ENCODE measurements at places on chromosomes 7 and 10.

DNA sequence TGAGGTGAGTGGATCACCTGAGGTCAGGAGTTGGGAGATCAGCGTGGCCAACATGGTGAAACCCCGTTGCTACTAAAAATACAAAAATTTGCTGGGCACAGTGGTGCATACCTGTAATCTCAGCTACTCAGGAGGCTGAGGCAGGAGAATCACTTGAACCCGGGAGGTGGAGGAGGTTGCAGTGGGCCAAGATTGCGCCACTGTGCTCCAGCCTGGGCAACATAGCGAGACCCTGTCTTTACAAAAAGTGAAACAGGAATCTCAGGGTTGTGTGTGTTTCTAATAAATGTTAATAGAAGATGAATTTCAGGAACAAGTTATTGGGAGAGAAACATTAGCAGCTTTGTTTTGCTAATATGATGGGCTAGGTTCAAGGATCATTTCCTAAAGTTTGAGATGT, 19.9 kb downstream of the PPP2R2D start:
- no peak for DNase-seq

GRCh38 chr10:97020452-97021400, 165.0 kb downstream of the SLIT1 start:
- no peak for DNase-seq

DNA sequence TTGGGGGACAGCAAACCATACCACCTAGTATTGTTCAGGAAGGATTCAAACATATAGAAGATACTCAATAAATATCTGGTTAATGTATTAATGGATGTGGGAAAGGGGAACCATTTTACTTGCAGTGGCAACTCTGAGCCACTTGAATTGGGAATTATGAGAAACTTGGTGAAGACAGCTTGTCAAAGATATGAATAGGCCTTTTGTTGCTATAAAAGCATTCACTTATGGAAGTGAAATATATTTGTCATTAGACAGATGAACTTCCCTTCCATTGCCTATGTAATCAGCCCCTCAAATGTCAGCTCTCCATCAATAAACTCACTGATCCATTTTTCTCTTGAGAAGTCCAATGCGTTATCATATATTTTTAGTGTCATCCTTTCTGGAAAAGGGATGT, 56.1 kb downstream of the GPR85 start:
- DNase-seq, result no peak

DNA sequence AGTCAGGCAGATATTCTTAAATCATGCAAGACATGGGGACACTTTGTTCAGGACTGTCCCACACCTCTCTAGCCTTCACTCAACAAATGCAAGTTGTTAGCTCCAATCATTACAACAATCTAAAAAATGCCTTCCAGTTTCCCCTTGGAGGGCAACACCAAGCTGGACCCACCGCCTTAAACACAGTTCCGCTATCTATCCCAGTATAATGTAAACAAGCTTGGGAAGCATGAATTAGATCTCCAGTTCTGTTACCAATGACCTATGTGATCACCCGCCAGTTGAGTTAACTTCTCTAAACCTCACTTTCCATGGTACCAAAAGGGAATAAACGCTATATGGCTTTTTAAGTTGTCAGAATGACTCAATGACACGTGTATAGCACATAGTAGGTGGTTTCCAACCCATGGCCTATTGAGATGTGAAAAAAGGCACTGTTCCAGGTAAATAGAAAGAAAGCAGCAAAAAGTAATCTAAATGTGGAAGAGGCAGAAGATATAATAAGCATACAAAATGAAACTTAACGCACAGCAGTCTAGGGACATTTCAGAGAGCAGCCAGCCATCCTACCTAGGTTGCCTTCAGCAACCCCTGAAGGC, 2.4 kb upstream of the REEP3 start:
- DNase-seq, result no peak

DNA sequence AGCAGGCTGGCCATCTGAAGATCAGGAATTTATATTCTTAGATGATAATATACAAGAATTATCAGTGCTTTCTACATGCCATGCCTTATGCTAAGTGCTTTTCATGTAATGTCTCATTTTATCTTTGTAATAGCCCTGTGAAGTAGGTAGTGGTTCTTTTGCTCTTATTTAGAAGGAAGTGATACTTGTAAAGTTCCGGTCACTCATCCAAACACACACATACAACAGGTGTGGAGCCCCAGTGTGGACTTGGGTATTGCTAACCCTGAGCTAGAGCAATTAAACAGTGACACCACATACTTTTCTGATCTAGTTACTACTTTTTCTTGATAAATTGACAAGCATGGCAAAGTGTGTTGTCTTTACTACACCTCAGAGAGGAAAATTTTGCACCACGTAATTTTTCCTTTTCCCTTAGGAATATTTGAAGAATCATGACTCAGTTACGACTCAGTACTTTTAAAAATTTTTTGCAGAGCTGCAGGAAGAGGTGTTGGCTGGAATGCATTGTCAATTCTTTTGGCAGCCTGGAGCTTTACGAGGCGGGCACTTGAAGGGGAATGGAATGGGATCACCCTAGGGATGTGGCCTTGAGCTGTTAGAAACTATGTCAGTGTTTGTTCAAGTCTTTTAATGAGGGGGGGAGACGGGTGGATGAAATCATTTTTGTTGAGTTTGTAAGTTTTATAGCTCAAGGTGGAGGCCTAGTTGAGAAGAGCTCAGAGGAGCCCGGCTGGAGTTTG, 212.5 kb upstream of the CELF2 start:
- DNase-seq, result no peak

GRCh38 chr10:30192846-30193608, 133.6 kb upstream of the JCAD start:
- no peak for DNase-seq

GRCh38 chr10:109741712-109742111, 181.6 kb downstream of the XPNPEP1 start:
- DNase-seq, result no peak

- DNase-seq, result no peak
Observed at GRCh38 chr10:5184987-5185775, at the start of gene AKR1C8. TSS of gene AKR1C8 (minus strand) at chr10:5185150. CDS start at chr10:5185104, 46 bp downstream.

DNA sequence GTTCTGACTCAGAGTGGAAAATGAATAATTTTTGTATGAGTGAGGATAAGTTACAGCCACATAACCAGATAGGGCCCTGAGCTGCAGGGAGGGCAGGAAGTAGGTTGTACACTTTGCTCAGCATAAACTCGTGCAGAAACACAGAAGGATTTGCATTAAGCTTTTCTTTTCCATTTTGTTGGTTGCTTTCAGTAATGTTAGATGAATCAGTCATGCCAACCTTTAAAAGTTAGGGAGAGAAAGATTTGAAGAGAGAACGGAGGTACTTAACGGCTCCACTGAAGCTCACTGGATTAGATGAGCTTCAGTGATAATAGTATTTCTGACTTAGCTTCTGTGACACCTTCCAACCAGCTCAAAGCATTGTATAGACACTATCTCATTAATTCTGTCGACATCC, 348.1 kb downstream of the GATA3 start:
- no peak for DNase-seq

GRCh38 chr10:71283876-71284275, 35.2 kb upstream of the SLC29A3 start:
- DNase-seq, result no peak

GRCh38 chr7:5289355-5289754, 6.6 kb downstream of the SLC29A4 start:
- DNase-seq, result no peak

DNA sequence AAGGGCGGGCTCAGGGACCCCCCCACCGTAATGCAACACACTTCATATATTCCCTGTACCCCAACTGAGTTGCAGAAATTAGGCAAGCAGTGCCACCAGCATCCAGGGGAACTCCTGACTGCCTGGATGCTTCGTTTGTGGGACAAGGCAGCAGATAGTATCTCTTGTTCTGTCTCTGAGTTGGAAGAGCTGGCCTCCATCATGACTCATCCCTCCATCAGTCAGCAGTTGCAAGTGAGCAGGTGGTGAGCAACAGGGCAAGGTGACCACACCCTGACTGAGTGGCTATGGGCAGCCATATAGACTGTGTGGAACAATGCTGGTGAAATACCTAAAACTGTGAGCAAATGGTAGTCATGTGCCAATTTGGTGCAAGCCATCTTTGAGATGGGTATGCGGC, 22.8 kb upstream of the ADAMTS14 start:
- no peak for DNase-seq

- no peak for DNase-seq
Observed at GRCh38 chr10:7480742-7481367, 70.0 kb upstream of the SFMBT2 start.

GRCh38 chr7:11082552-11083213, 109.0 kb downstream of the PHF14 start:
- DNase-seq, result no peak

DNA sequence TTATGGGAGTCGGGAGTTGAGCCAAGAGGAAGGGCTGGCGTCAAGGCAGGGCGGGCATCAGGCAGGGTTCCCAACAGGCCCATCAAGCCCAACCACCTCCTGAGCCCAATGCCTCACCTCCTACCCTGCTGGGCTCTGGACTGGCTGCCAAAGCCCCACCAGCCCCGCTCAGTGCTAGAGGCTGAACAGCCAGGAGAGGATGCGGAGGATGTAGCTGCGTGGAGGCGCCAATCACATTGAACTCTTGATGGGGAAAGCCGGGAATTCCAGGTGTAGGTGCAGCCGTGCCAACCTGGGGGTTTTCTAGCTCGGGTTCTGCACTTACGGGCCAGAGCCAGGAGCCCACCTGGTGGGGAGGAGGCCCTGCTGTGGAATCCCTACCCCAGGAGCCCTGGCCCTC, 12.9 kb downstream of the ATP5MF start:
- DNase-seq, result no peak

- DNase-seq, result no peak
Observed at GRCh38 chr10:95691281-95691680, 2.4 kb downstream of the TCTN3 start.

GRCh38 chr7:122298131-122298530, 6.4 kb downstream of the FEZF1 start:
- no peak for DNase-seq

- no peak for DNase-seq
Observed at GRCh38 chr10:113496111-113497109, 56.4 kb upstream of the HABP2 start.

- DNase-seq, result no peak
Observed at GRCh38 chr7:102444961-102445673, 11.7 kb downstream of the ORAI2 start.

- no peak for DNase-seq
Observed at GRCh38 chr7:157718303-157719007, 381.7 kb downstream of the DNAJB6 start.

DNA sequence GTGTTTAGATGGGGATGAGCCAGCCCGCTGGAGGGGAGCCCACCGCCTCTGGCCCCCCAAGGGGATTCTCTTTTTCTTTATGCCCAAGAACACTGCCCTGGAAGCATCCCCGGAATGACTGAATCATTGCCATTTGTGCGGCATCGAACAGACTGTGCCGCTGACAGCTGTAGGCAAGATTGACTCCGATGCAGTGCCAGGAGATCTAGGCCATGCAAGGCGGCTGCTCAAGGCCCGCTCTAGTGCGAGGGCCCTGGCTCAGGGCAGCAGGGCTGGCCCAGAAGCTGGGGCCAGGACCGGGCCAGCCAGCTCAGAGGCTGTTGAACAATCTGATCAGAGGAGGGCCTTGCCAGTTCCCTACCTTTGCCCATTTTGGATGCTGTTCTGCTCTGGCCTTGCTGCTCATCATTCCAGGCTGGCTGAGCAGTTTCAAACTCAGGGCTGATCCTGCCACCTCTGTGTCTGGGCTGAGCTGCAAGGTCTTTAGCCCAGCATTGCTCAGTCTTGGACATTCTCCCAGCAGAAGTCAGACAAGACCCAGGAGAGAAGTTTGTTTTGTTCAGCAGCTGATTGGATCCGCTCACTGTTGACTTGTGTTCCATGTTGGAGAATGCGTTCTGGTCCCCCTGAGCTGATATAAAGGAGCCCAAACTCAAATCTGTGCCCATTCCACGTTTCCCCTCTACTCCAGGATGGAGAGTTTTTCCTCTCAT, 485.3 kb upstream of the GALNT17 start:
- no peak for DNase-seq

- no peak for DNase-seq
Observed at GRCh38 chr7:117645481-117646165, 165.8 kb downstream of the CFTR start.

DNA sequence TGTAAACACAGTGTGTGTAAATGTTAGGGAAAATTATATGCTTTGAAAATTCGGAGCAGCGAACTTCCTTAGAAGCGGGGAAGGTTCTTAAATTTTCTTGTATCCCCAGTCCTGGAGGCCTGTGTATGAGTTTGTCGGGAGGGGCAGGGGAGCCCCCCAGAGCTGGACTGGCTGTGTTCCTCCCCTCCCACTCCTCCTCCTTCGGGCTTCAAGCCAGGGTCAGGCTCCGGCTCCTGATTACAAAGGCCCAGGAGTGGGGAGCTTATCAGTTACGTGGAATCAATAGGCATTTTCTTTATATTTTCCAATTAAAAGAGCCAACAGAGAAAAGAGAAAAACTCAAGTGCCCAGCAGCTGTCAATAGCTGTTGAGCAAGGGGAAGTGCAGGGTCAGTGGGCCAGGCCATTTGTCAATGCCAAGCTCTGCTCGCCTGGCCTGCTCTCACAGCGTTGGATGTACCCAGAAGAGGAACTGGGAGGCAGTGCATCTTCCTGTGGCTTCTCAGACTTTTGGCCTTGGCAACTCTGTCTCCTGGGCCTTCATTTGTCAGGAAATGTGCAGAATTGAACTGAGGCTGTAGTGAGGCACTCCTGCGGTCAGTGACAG, 156.9 kb upstream of the PCBD1 start:
- DNase-seq, result no peak

Measured in iPS DF 19.7 (cell line).